ENCODE measurements at places on chromosomes 5 and 9.

GRCh38 chr5:161420521-161420920 lies 126.0 kb downstream of the GABRB2 start:
- no peak for DNase-seq

DNA sequence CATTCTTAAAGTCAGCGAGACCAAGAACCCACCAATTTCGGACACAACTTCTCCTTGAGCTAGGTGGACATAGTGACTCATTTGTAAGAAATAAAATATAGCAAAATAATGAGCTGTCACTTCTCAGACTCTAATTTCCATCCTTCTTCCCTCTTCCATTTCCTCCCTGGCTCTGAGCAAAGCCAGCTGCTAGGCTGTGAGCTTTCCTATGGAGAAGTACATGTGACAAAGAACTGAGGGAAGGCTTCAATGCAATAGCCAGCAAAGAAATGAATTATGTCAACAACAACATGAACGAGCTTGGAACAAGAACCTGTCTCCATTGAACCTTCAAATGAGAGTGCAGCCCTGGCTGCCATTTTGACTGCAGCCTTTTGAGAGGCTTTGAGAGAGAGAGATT lies 25.9 kb upstream of the SELENOP start:
- no peak for DNase-seq

- peak; percentile 6 for DNase-seq
These were observed 409.2 kb downstream of the CETN3 start for GRCh38 chr5:90000351-90000750.

DNA sequence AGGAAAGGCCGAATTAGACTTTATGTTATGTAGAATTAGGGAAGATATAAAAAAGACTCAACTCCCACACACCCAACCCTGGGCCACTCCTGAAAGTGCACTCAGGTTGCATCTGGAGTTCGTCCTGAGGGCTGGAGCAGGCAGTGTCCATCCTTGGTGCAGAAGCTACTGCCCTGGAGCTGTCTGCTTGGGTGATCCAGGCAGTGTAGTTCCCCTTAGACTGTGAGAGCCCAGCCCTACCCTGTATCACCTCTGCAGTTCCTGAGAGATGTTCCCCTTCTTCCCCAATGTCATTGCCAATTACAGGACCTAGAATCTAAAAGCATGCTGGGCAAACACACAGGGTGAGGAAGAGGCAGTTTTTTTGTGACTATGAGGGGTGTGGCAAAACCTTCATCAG lies 368.3 kb upstream of the ST8SIA4 start:
- no peak for DNase-seq

GRCh38 chr5:106085556-106085955 lies 1585.2 kb downstream of the EFNA5 start:
- DNase-seq = no peak

DNA sequence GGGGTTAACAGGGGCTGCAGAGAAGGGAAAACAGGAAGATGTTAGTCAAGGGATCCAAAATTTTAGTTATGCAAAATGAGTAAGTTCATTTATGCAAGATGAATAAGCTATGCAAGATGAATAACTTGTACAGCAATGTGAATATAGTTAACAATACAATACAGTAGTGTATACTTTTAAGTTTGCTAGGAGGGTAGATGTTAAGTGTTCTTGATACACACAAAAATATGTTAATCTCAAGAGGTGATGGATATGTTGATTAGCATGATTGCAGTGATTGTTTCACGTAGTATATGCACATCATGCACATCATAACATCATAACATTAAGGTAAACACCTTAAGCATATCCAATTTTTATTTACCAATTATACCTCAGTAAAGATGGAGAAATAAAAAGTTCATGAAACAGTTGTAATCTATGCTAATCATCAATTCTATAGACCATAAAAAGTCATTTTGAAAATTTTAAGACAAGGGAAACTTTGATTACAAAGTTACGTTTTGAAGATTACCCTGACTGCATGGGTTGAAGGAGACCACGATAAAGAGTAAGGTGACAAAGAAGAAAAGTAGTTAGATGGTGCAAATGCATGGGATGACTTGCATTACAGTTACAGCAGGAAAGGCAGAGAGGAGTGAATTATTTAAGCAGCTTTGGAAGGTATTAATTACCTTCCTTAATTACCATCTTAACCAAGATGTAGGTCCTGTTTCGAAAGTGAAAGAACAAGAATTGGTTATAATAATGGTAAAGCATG lies 31.4 kb downstream of the FAM174A start:
- DNase-seq = no peak

DNA sequence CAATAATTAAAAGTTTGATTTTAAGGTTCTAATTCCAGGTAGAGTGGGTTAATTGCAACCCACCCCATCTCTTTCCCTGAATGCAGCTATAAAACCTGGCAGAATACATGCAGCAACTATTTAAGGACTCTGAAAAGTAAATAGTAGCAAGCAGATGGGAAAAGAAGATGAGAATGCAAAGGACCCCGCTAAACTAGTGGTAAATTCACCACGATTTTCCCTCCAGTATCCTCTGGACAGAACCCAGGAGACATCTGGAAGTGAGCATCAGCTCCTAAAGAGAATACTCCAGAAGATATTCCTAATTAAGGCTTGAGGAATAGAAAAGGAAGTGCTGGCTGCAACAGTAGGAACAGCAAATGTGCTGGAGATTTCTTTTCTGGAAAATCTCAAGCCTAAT lies 170.9 kb downstream of the FRMD3 start:
- DNase-seq = no peak

DNA sequence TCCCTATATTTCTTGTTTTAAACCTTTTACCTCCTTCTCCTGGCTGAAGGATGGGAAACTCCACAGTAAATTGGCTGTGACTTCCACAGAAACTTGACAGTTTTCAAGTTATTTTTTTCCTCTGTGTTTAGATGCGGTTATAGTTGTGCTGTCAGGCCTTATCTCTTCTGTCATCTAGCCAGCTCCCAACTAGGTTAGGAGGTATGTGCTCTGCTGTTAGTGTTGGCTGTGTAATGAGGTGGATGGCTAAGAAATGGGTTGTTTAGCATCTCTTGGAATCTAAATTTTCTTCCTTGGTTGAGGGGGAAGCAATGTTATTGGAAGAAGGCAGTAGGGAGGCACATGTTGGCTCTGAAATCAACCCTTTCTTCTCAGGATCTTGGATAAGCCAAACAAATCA lies 149.9 kb upstream of the RUSC2 start:
- DNase-seq = no peak

- no peak for DNase-seq
These were observed 38.2 kb upstream of the CEP72 start for GRCh38 chr5:573976-574375.

- DNase-seq = no peak
These were observed 500.0 kb downstream of the SPATA31D1 start for GRCh38 chr9:82488313-82489200.

- no peak for DNase-seq
These were observed 195.2 kb downstream of the TAF11L14 start for GRCh38 chr5:17829456-17829855.

DNA sequence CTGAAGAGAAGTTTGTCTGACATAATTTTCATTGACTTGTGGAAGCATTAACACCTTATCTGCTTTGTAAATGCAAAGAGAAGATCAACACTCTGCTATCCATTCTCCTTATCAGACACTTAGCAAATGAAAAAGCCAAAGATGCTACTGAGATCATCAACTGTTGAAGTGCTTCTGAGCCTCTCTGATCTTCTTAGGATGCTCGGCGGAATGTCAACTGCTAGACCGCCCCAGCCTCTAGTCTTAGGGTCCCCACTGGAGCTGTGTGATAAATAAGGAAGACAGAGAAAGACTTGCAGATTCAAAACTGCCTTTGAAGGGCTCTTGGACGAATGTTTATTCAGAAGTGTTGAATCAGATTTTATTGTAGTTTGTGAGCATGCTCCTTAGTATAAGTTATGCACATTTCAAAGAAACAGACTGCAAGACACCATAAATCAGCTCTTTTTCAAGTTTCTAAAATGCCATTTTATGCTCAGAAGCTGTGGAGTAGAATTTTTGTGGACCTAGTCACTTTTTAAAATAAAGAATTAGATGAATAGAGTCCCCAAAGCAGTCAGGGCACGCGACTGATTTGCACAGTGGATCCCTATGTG lies 197.9 kb downstream of the DIRAS2 start:
- no peak for DNase-seq

DNA sequence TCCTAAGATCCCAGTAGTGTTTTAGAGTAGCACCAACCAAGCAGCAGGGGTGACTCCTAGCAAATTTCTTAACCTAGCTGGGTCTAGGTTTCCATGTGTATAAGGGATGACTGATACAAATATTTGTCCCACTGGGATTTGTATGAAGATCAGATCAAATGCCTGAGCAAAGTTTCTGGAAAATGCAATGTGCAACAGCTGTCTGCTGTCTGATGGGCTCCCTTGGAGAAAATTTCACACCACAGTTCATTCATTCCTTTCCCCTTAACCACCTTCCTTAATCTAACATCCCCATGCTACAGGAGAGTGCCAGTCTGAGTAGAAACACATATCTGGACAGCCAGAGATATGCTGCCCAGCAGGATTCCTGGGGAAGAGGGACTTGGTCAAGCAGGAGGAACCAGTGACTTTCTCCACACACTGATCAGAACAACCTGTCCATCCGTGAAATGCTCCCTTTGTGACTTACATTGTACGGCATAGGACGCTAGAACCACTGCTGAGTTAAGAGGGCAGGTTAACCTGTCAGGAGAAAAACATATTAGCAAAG lies 53.3 kb downstream of the PTPN3 start:
- DNase-seq = no peak

- DNase-seq = no peak
These were observed 166.3 kb downstream of the C5orf15 start for GRCh38 chr5:133801955-133802751.

DNA sequence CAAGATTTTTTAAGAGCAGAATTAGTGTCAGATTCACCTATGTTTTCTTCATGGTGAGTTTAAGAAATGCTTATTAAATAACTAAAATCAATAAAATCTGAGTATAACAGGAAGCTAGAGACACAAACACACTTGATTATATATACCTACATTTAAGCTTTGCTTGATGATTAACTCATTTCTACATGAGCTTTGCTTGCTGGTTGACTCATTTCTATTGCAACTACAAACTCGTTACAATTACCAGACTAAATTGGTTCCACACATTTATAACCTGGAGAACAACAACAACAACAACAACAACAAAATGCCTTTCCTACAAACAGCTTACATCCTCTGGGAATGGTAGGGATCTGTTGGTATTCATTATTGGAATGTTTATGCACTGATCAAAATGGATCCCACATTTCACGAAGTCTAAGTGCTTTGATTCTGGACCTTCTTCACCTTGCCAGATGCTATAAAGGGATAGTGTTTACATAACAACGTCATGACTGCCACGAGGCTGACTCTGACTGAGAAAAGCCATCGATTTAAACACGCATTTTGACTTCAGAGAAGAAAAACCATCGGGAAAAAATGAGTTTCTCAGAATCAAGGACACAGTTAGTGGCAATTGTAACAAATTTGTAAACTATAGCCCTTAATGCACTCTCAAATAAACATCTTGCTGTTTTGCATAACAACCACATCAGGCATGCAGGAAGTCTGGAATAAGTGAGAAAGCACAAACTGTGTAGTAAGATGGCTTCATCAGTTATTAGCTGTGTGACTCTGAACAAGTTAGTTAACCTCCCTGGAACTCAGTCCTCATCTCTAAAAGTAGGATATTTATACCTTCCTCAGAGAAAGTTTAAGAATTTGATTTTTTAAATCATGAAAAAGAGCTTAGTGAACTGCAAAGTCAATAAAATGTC lies 49.8 kb downstream of the RASEF start:
- no peak for DNase-seq

DNA sequence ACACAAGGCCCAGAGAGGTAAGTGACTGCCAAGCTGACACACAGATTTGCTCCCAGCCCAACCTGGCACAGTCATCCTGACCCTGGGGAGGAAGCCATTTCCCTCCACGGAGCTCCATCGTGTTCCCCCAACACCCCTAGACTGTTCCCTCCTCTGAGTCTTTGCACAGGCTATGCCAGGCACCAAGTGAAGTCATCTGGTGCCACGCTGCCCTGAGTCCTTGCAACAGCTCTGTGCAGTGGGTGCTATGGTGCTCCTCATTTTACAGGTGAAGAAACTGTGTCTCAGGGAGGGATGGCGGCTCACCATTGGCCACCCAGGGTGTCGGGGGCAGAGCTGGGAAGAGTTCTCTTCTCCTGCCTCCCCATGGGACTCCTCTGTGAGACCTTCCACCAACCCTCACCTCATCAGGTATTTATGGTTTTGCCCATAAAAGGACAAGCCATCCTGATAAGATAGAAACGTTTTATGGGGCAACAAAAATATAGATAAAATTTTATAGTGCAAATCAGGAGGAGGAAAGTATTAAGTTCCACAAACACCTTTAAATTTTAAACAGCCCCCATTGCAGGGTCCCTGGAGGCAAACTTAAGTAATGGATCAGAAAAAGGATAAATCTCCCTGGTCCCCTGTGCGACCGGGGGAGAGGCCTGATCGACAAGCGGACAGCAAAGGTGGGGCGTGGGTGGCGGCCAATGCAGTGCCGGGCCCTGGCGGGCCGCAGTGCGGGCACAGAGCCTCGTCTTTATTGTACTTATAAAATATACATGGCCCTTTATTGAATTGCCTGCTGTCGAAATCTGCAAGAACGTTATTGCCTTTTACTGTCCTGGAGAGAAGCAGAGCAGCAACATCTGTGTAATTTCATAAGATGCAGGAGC lies 50.2 kb upstream of the ZBTB43 start:
- DNase-seq = no peak

All from inflammatory macrophage (primary cell).